CD4-positive, alpha-beta T cell treated with Interleukin-4 for 4 hours (primary cell): ENCODE measurements at places on chromosomes 6 and 20.
A peak's percentile ranks its signal among the peaks of the same experiment; 100 is the strongest.

GRCh38 chr6:34566830-34567546 lies 10.9 kb upstream of the SPDEF start:
- DNase-seq, result no peak

GRCh38 chr20:43988867-43989266 lies 74.2 kb downstream of the TOX2 start:
- no peak for DNase-seq

GRCh38 chr6:26331218-26332073 lies 33.6 kb upstream of the BTN3A2 start:
- DNase-seq, result peak; percentile 47

GRCh38 chr20:3334156-3334943 lies 73.1 kb downstream of the DNAAF9 start:
- DNase-seq, result no peak

- DNase-seq, result no peak
Measured at GRCh38 chr6:36938536-36938935, 16.0 kb upstream of the PI16 start.

GRCh38 chr6:147204843-147205311 lies 660 bp downstream of the STXBP5 start:
- DNase-seq, result peak; percentile 47

GRCh38 chr6:29566856-29567255 lies 7.3 kb upstream of the UBD start:
- DNase-seq, result no peak

DNA sequence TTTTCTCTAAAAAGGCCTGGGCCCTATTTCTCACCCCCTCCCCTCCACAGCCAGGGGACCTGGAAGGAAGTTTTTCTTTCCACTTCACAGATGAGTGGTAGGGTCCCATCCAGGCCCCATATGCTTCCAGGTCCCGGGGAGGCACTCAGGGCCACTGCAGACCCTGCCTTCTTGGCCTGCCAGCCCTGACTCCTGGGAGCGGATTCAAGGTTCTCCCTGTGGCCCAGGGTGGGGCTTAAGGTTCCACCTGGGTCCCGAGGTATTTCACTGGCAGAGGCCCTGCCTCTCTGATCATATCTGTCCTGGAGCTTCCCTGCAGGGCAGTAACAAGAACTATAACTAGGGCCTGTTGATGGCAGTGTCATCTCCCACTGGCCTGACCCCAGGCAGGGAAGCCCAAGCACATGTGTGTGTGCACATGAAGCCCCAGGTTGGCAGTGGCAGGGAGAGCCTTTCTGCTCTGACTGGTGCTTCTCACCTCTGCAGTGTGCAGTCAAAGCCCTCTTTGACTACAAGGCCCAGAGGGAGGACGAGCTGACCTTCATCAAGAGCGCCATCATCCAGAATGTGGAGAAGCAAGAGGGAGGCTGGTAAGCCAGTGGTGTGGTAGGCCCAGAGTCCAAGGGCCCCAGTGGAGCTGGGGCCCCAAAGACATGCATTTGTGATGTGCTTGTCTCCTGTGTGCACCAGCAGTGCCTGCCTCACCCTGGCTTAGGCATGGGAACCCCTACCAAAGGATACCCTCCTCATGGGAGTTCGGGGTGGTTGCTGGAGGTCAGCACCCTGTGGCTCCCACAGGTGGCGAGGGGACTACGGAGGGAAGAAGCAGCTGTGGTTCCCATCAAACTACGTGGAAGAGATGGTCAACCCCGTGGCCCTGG lies 31.2 kb downstream of the PLCG1 start:
- DNase-seq, result no peak

DNA sequence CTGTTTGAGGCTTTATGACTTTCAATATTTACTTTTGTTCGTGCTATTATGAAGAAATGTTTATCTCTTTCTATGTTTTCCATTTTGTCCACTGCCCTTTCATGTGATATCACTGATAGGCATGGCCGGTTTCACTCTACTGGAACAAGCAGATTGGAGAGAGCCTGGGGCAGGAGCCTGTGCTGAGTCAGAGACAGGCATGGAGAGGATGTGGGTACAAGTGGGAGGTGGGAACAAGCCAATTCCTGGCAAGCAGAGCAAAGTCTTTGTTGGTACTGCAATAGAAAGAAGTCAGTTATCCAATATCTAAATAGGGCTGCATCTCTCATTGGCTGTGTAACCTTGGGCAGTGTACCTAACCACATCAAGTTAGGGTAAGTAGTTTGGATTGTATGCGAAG lies 545.6 kb upstream of the MAP3K7 start:
- no peak for DNase-seq

DNA sequence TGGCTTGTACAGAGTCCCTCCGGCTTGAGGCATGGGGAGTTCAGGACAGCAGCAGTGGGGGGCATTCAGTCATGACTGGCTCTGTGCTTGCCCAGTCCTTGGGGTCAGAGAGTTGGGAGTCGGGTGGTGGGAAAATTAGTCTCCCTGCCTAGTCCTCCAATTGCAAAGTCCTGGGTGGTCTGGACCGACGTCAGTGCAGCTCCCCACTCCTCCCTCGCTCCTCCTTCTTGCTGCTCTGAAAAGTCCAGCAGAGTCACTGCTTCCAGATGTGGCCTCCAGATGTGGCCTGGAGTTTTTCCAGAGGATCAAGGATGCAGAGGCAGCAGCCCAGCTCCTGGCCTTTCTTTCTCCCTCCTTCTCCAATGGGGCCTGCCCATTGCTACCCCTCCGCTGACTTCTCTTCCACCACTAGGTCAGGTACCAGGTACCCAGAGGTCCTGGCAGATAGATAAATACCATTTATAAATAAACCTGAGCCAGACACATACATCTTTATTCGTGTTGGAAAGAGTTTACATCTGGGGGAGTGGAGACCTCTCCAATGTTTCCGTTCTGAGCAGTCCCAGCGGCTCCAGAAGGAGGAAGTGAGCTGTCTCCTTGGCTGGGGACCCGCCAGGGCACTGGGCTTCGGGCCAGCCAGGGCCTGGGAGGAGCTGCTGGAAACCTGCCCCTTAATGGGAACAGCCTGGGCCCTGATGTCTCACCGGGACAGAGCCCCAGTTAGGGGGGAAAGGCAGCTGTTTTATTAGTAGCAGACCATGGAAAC lies 49.0 kb upstream of the RNF24 start:
- no peak for DNase-seq

DNA sequence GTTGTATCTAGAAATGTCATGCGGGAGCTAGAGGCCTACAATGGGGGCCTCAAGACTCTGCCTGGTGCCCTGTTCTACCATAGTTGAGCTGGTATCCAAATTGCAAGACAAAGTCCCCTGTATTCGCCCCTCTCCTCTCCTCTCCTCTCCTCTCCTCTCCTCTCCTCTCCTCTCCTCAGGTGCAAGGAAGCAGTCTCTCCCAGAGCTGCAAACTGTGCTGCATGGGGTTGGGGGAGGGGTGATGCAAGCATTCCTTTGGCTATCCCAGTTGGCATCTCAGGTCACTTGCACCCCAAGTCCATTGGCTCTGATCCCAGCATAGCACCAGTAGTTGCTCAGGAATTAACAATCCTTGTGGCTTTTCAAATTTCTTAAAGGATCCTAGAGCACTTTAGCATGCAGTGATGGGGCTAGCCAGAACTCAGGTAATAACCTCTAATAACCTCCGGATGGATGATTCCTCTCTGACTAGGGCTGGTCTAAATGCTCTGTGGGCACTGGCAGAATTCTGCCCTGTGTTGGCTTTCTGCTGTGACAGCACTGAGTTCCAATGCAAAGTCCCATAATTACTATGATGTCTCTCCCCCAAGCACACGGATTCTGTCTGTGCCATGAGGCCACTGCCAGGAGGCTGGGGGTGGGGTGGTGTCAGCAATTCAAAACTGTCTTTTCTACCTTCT lies 35.3 kb downstream of the TAF11 start:
- no peak for DNase-seq

- no peak for DNase-seq
Measured at GRCh38 chr20:4904127-4904860, 97.0 kb downstream of the SLC23A2 start.

- DNase-seq, result no peak
Measured at GRCh38 chr6:40992746-40993145, 46.3 kb downstream of the UNC5CL start.

DNA sequence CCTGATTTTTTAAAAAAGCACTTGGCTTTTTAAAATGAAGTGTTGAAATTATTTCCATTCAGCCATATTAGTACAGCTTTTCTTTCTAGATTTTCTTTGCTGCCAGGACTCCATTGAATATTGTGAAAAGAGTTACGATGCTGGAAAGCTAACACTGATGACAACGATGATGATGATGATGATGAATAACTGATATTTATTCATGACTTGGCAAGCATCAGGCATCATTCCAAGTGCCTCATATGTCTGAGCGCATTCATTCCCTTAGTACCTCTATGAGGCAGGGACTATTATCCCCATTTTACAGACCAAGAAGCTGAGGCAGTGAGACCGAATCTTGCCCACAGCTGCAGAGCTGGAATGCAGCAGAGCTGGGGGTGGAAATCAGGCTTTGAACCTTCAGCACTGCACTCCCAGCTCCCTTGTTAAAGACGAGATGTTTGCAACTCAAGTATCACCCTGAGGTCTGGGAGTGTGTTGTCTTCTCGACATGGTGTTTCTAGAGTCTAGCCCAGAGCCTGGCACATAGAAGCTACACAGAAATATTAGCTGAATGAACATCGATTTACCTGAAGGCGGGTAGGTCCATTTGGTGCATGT lies 85.5 kb upstream of the FRMD1 start:
- DNase-seq, result no peak

DNA sequence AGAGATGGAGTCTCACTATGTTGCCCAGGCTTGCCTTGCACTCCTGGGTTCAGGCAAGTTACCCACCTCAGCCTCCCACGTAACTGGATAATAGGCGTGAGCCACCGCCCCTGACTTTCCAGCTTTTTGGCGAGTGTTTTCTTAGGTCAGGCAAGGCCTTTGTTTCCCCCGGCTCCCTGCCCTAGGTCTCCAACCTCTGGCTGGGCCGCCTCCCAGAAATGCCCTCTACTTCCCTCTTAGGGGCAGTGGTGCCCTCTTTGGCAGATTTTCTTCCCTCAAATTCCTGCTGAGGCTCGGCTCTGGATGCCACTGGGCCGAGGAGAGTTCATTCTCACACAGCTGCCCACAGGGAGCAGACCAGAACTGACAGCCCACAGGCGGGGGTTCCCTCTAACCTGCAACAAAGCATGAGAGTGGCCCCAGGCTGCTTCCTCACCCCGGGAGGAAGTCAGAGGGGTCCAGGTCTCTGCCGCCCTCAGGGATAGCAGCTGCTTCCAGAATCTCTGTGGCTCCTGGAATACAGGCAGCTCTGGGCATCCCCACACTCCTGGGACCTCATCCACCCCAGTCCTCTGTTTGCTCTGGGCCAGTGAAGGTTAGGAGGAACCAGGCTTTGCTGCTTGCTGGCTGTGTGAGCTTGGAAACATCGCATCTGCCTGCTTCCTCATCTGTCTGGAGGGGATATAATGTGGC lies 56.5 kb downstream of the TCP11 start:
- no peak for DNase-seq

DNA sequence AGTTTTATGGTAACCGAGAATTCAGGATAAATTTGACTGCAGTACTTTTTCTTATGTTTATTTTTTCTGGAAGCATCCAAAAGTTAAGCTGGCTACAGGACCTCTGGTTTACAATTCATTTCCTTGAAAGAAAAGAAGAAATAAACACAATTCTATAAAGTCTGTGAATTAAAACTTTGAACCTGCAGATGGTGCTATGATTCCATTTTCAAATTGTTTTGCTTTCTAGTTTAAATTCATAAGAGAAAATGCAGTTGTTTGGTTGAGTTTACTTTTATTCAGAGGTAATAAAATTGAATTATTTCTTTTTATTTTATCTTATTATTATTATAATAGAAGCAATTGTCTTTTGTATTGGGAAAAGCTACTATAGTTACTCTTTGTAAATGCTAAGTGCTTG lies 1.8 kb upstream of the VIP start:
- no peak for DNase-seq

GRCh38 chr6:134099770-134100169 lies 47.3 kb upstream of the SLC2A12 start:
- no peak for DNase-seq

GRCh38 chr20:8129211-8129976 lies 2.7 kb upstream of the PLCB1 start:
- no peak for DNase-seq

DNA sequence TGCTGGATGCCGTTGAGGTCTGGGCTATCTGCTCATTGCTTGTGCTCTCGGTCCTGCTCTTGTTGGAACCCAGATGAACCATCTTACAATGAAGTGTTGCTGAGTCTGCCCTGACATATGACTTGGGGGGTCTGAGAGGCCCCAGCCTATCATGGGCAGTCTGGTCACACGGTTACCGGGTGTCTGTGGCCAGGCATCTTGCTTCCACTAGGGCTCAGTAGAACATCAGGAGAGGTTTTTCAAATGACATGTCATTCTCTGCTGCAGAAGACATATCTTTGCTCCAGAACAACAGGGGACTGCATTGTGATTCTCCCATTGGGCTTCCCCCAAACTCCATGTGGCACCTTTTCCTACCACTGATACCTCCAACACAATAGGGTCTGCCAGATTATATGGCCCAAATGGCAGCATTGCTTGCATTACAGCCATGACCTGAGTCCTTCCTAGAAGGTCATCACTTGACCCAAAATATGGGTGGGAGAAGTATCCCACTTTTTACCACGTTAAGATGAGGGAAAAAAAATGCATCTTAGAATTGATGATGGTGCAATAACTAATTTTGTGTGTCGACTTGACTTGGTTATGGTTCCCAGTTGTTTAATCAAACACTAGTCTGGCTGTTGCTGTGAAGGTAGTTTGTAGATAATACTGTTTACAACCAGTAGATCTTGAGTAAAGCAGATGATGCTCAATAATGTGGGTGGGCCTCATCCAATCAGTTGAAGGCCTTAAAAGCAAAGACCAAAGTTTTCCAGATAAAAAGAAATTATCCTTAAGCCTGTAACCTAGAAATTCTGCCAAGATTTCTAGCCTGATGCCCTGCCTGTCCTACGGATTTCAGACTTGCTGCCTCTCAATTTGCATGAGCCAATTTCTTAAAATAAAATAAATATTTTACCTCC lies 241.0 kb downstream of the QKI start:
- DNase-seq, result no peak

DNA sequence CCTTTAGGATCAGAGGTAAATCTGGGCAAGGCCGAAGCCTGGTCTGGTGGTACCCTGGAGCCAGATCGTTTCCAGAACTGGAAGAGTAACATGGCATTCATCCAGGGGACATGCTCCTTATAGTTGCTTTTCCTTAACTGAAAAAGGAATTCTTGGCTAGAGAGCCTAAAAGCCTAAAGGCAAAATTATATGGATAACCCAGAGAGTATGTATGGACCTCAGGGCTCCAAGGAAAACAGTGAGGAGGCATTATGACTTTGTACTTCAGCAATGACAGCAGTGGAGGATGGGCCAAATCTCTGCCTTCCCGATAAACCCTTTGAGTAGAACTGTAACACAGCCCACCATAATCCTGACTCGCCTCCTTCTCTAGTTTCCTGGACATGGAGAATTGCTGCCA lies 29.3 kb downstream of the ARHGAP18 start:
- no peak for DNase-seq
